LHCN-M2 (cell line): ENCODE measurements at places on chromosomes 1 and 21. TPM values are rescaled to one million over a fixed set of nuclear protein-coding genes. Genes with fewer than 3 reads are reported as not detected.

KCNQ4 gene
- total RNA-seq = 0.06 and 0.63 TPM in 2 replicates

C1orf210 gene
- not detected in 2 replicates for total RNA-seq

NUP210L gene
- total RNA-seq = not detected in 2 replicates

KRTAP12-4 gene
- not detected in 2 replicates for total RNA-seq

HEYL gene
- total RNA-seq = 41.6 and 52.6 TPM in 2 replicates

ADORA3 gene
- not detected in 2 replicates for total RNA-seq

CNKSR1 gene
- total RNA-seq = 0.23 TPM in 1 of 2 replicates, not detected in the other

NBPF4 gene
- total RNA-seq = not detected in 2 replicates

GSTM1 gene
- total RNA-seq = 1.1 and 1.2 TPM in 2 replicates

KIF17 gene
- total RNA-seq = 0.13 and 0.75 TPM in 2 replicates

GIPC2 gene
- total RNA-seq = 1.5 and 1.7 TPM in 2 replicates

CASQ2 gene
- total RNA-seq = 0.17 and 0.19 TPM in 2 replicates

FNDC7 gene
- not detected in 2 replicates for total RNA-seq

TNFRSF8 gene
- 0.19 TPM in 1 of 2 replicates, not detected in the other for total RNA-seq

TRABD2B gene
- total RNA-seq = not detected in 2 replicates

PIGR gene
- not detected in 2 replicates for total RNA-seq

CD1E gene
- not detected in 2 replicates for total RNA-seq

MCOLN3 gene
- 1.9 and 3.0 TPM in 2 replicates for total RNA-seq

PKP1 gene
- not detected in 2 replicates for total RNA-seq

CACYBP gene
- total RNA-seq = 145 and 179 TPM in 2 replicates

FAM163A gene
- not detected in 2 replicates for total RNA-seq

ZFP69 gene
- total RNA-seq = 1.2 and 2.2 TPM in 2 replicates

FAM43B gene
- 0.06 TPM in 1 of 2 replicates, not detected in the other for total RNA-seq
